Stimulated activated CD8-positive, alpha-beta memory T cell treated with anti-CD3 and anti-CD28 coated beads, Interleukin-15, amount 100 ng/mL, for 4 hours (primary cell): ENCODE measurements at places on chromosomes 12 and 14.

DNA sequence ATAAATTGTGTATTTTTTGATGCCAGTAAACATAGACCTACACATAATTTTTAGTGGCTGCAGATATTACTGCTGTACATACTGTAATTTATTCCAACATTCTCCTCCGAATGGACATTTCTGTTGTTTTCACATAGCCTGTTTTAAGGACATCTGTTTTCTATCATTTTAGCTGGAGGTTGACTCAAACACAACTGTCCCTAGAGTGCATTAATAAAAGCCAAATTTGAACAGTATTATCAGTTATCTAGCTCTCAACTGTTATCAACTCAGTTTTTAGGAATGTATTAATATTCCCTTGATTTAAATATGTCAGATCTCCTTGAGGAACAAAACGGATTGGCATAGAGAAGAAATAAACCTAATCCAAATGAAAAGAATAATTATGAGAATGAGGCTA lies 17.2 kb upstream of the PIWIL1 start:
- no peak for DNase-seq

- no peak for DNase-seq
Observed at GRCh38 chr12:89316705-89317139, 35.6 kb downstream of the DUSP6 start.

DNA sequence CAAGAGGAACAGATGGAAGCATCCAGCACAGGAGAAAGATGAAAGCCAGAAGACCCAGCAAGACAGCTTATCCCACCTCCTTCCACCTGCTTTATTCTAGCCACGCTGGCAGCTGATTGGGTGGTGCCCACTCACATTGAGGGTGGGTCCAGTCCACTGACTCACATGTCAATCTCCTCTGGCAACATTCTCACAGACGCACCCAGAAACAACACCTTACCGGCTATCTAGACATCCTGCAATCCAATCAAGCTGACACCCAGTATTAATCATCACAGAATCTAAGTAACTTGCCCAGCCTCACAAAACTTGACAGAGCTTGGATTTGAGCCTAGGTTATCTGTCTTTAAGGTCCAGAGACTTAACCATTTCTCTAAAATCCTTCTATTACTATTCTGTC lies 208.9 kb downstream of the PAH start:
- DNase-seq: no peak

DNA sequence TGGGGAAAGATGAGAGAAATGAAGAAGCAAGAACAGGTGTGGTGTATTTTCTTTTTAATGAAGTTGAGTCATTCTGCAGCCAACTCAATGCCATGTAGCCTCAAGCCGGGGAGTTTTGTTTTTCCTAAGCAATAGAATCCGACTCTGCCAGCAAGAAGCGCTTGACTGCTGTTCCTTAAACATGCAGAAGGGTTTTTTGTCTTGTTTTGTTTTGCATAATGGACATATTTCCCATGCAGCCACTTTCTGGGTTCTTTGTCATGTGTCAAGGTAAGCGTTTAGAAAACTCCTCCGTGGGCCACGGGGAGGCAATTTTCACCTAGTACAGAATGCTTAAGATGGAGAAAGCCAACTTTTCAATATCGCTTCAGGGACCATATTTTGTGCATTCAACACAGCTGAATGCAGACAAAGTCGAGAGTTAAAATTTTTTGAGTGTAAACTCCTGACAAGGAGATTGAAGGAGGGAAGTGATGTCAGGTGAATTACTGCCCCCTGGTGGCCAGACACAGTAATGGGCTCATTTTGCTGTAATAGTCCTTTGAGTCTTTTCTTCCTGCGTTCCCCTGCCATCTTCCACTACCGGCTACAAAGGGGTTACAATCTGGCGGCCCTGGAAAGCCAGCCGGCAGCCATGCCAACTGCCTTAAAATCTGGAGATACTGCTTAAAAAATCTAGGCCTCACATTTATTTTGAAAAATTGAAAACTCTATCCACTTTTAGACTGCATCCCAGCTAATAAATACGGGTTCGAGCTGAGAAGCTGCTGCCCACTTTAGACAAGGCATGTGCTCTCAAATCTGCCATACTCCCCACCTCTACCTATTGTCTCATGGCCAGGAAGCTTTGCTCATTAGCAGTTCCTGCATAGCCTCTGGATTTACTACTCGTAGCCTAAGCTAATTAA lies 3.2 kb upstream of the FICD start:
- DNase-seq: peak; percentile 57

DNA sequence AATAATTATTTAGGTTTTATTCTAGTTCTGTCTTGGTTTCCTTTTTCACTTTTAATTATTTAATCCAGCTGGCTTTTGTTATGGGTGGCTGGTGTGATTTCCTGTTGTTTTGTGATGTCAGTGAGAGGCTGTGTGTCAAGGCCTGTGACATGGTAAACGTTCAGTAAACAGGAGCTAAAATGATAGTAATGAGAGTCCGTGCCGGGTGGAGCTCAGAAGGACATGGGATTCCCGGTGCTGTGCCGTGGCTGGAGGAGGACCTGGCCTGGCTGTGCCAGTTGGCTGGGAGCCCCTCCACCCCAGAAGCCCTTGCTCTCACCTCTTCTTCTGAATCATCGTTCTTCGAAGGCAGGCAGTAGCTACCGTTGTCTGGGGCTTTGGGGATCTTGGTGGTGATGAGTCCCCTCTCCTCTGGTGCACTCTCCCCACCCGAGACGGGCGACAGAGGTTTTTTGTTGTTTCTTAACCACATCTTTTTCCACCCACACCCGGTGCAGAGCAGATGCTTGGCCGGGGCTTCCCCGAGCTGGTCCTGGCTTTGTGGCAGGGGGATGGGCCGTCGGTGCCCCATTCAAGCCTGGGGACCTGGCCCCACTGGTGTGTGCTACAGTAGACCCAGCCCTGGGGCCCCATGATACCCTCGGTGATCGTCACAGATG lies 29.1 kb downstream of the SH2B3 start:
- DNase-seq: peak; percentile 72

GRCh38 chr12:124456652-124457152 lies 110.7 kb downstream of the NCOR2 start:
- no peak for DNase-seq

DNA sequence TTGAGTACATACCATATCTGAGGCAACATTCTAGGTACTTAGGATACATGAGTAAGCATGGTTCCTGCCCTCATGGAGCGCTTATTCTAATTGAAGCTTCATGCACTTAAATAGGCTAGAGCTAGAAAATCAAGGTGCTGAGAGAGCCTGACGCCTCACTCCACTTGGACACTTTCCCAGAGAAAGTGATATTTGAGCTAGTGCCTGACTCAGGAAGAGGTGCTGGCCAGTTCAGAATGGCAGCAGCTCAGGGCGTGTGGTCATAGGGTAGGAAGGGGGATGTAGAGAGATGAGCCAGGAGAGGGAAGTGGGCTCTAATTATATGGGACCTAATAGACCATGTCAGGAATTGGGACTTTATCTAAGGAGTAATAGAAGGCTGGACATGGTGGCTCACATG lies 33.3 kb downstream of the TULP3 start:
- no peak for DNase-seq

DNA sequence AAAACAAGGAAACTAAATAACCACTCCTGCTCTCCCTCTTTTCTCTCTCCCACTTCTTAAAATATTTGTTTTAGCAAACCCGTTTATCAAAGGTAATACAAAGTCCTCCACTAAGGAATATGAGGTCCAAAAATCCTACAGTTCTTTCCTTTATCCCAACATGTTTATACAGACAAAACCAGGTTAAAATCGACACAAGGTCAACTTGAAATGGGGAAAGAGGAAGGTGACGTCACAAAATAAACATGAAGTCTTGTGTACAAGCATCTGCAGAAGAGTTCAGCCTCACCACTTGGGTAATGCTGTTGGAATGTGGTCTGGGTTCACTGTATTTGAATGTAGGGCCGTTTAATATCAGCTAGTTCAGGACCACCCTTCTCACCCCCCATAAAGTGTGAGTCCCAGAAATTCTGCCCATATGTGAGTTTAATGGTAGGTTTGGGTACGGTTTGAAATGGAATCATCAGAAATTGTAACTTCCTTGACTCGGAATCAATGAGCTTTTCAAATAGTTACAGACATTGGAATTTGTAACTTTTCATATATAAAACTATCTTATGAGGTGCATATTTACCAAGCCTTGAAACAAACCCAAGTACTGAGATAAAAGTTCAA lies 120.0 kb upstream of the SLC38A2 start:
- no peak for DNase-seq

GRCh38 chr12:49040364-49040855 lies 20.2 kb downstream of the KMT2D start:
- DNase-seq: no peak

- DNase-seq: no peak
Observed at GRCh38 chr12:63020269-63020668, 85.3 kb upstream of the PPM1H start.
